ENCODE measurements at places on chromosomes 16 and 17.

DNA sequence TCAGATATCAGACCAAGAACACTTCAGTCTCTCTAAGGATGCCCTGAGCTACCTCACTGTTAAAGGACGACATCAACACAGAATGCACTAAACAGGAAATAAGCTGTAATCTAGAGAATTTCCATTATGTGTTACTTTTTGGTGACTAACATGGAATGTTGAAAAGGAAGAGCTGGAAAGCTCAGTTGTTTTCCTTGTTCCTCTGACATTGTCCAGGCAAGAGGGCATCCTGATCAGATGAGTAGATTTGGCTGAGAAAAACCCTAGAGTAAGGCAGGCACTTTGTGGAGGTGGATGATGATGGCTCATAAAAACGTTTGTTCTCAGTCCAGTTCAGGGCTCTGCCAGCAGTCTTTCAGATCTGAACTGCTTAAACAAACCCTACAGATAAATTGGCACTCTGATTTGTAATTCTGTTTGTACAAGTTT lies 34.0 kb downstream of the DGKE start:
- no peak for DNase-seq

- no peak for DNase-seq
Observed at GRCh38 chr16:85484347-85485300, 128.5 kb upstream of the GSE1 start.

GRCh38 chr16:57740423-57741071 lies 5.0 kb downstream of the KATNB1 start:
- no peak for DNase-seq

- no peak for DNase-seq
Observed at GRCh38 chr17:30377574-30378240, 1.0 kb upstream of the CPD start.

- no peak for DNase-seq
Observed at GRCh38 chr16:46719528-46719927, 28.6 kb downstream of the MYLK3 start.

DNA sequence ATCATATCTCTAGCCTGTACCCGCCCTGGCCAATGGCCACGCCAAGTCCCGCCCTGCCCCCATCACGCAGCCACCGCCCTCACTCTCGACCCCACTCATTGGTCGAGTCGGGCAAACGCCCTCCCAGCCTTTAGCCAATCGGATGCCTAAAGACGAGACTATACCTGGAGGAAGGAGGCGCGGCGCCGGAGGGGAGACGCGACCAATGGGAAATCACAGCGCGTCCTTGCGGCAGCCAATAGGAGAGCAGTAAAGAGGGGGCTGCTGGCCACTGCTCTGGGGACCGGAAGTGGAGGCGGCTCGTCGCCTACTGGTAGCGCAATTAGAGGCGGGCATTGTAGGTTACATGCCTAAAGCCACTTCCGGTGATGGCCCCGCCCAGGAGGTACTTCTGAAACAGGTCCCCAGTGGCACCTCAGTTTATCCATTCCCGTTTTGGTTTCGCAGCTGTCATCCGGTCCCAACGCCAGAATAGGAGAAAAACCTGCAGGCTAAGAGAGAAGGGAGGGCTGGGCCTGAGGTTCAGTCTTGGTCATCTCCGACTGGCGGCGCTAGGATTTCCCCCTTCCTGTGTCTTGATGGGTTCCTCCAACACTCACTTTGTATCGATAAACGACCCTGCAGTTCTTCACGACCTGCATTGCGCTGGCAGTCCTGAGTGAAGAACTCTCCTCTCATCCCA lies 3.6 kb upstream of the MTMR4 start:
- peak; percentile 100 for DNase-seq

- no peak for DNase-seq
Observed at GRCh38 chr17:81164371-81165245, 699 bp upstream of the PVALEF start.

DNA sequence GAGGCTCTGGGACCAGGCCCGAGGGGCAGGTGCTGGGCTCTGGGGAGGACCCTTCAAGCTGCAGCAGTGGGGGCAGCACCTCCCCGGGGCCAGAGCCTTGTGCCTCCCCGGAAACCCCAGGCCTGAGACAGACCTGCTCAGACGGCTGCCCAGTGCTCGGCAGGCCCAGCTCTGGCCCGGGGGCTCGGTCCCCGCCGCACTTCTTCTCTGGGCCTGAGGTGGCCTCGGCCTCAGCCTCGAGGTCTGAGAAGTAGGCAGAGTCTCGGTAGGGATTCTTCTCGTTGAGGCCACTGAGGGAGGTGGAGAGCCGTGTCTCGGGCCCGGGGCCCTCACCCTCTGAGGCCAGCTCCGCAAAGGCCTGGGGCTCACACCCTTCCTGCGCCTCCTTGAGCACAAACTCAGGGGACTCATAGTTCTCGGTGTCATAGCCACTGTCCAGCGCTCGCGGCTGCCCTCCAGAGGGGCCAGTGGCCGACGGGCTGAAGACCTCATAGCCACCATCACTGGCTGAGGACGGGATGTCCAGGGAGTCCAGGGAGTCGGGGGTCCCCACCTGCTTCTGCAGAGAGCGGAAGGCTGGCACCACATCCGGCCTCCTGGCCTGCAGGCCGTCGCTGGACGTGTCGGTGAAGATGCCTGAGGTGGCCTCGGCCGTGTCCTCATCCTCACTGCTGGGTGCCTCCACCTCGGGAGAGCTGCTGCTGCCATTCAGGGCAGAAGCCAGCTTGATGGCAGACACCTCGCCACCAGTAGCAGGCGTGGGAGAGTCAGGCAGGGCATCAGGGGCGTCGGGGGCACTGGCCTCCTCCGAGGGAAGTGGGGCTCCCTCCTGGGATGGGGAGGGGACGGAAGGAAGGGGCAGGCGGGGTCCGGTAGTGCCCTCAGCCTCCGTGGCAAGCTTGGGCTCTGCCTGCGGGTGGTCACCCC lies 44.3 kb upstream of the PVALEF start:
- no peak for DNase-seq

DNA sequence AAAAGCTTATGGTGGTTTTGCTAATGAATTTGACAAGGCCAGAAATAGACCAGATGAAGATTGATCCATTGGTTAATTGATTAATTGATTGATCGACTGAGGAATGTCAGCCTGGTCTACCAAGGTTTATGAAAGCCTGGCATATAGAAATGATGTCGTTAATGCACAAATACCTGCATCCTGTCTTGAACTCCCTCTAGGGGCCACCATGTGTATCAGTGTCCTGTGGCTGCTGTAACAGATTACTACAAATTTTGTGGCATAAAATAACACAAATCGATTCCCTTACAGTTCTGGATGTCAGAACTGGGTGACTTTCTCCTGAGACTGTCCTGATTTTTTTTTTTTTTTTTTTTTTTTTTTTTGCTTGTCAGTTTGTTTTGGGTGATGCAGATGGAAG lies 553.2 kb downstream of the MAF start:
- DNase-seq = no peak

DNA sequence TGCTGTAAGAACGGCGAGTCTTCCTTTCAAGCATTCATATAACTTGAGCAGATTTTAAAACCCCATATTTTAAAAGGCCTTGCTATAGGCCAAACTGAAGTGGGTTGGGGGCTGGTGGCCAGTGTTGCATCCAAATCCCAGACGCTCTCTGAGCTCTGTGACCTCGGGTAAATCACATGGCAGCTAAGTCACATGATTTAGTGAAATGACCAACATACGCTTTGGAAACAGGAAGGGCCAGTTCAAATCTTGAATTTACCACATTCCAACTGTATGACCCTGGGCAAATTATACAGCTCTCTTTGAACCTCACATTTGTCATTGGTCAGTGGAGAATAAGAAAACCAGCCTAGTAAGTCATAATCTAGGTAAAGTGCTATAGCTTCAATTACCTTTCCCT lies 519.3 kb downstream of the HAPSTR1 start:
- DNase-seq = no peak

DNA sequence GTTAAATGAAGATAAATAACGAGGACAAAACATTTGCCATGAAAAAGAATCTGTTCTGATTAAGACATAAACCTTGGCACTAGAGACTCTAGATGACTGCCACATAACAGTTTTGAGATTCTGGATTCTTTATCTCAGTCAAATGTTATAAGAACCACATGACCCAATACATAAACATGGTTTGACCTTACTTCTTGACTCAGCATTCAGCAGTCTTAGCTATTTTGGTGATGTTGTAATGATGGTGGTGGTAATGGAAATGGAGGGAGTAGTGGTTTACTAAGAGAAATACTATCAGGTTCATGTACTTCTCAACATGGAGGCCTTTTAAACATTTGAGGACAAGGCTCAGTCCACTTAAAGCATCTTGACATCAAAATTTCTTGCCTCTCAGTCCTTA lies 925.4 kb downstream of the CDH11 start:
- no peak for DNase-seq

DNA sequence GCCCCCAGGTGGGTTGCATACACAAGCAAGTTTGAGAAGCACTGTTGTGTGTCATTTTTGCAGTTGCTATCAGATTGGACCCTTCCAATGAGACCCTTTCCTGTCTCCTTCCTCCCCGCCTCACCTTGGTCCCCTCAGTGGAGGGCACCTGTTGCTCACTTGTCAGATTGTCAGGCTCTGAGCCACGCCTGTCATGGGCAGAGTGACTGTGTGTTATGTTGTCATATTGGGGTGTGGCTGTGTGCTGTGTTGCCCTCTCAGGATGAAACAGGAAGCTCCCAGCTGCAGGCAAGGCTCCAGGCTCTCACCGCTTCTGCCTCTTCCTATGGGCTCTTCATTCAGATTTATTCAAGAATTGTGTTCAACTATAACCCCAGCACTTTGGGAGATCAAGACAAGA lies 302.9 kb downstream of the CPPED1 start:
- DNase-seq = peak; percentile 37

GRCh38 chr17:2406903-2407790 lies 6.3 kb upstream of the MNT start:
- peak; percentile 45 for DNase-seq

- peak; percentile 90 for DNase-seq
Observed at GRCh38 chr17:4497101-4497824, 1.4 kb upstream of the SPNS2 start.

- DNase-seq = no peak
Observed at GRCh38 chr17:59547131-59547915, 18.1 kb upstream of the DHX40 start.

DNA sequence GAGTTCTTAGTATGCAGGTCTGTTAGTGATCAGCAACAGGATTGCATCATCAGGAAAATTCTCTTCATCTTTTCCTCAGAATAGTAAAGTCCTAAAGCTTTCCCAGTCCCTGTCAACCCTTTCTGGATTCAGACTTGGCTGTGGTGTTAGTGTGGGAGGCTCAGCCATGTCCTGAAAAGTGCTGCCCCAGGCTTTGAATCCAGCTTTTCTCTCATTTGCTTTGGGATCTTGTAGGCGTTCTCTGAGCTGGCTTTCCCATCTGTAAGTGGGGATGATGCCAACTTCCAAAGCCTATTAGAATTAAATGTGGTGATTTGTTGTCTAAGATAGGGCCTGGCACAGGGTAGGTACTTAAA lies 3.0 kb downstream of the ALKBH5 start:
- no peak for DNase-seq

- no peak for DNase-seq
Observed at GRCh38 chr16:65950211-65950610, 416.3 kb upstream of the CDH5 start.

- no peak for DNase-seq
Observed at GRCh38 chr16:83900571-83900970, 1.7 kb downstream of the MLYCD start.

- no peak for DNase-seq
Observed at GRCh38 chr17:3962217-3962964, 1.8 kb downstream of the ATP2A3 start.

GRCh38 chr16:86306011-86306644 lies 204.2 kb upstream of the FOXF1 start:
- DNase-seq = no peak

DNA sequence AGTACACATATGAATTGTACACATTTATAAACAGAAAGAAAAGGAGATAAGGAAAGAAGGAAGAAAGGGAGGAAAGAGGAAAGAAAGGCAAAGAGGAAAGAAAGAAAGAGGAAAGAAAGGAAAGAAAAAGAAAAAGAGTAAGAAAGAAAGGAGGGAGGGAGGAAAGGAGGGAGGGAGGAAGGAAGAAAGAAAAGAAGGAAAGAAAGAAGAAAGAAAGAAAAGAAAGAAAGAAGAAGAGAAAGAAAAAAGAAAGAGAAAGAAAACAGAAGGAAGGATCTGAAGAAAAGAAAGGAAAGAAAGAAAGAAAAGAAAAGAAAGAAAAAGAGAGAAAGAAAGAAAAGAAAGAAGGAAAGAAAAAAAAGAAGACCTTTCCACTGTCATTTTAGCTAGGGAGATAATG lies 571.4 kb upstream of the SALL1 start:
- DNase-seq = no peak

- no peak for DNase-seq
Observed at GRCh38 chr16:84279881-84280280, 14.8 kb upstream of the WFDC1 start.

All from right lobe of liver (tissue), 6 donors.